Activated T-cell treated with anti-CD3 and anti-CD28 coated beads, Interleukin-2, amount 50 U/mL, for 72 hours (primary cell): ENCODE measurements at places on chromosomes 7 and 10. TPM values are rescaled to one million over a fixed set of nuclear protein-coding genes. Genes with fewer than 3 reads are reported as not detected.

Gene NRAP
- not detected for total RNA-seq

Gene FKBP6
- not detected for total RNA-seq

Gene ACHE
- 0.16 TPM for total RNA-seq

Gene FAM237B
- total RNA-seq: not detected

Gene SLC18A3
- total RNA-seq: not detected

Gene RNF32
- 3.1 TPM for total RNA-seq

Gene ETV1
- total RNA-seq: not detected

Gene TNS3
- 1.2 TPM for total RNA-seq

Gene HMX2
- 1.1 TPM for total RNA-seq

Gene GPR22
- not detected for total RNA-seq
